NCI-H748 treated with DMSO at 0.1 percent for 48 hours (cell line): ENCODE measurements at places on chromosomes 3 and 15.

- DNase-seq, result peak; percentile 11
These were observed 133.3 kb downstream of the GRM7 start for GRCh38 chr3:6994081-6994668.

- no peak for DNase-seq
These were observed 32.9 kb downstream of the CMSS1 start for GRCh38 chr3:99850608-99851007.

DNA sequence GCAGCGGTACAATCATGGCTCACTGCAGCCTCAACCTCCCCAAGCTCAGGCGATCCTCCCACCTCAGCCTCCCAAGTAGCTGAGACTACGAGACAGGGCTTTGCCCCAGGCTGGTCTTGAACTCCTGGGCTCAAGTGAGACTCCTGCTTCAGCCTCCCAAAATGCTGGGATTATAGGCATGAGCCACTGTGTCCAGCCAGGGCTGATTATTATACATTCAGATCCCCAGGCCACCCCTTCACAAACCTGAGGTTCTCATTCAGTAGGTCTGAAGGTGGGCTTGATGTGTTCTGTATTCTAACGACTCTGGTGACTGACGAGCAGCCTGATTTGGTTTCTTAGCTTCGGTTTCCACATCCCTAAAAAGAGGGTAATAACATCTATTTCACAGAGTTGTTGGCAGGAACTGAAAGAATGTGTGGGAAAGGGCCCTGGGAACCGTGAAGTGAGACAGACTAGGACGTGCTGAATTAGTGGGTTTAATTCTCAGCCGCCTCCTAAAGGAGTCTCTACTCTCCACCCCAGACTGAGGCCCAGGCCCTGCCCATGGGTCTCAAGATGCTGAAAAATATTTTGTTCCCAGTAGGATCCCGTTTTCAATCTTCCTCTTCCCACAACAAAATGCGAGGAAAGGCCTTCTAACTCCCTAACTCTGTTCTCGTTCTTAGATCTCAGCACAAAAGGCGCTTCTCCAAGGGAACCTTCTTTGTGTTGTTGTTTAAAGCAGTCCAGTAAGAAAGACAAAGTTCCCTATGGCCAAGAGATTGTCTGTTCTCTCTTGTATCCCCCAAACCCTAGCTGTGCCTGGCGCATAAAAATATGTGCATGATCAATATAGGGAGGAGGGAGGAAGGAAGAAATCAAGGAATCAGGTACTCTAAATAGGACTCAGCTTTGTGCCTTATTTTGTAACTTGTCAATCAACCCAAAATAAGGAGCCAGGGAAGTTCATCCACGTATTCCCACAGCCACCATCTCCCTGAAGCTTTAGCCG lies 210.0 kb upstream of the TOPAZ1 start:
- no peak for DNase-seq

GRCh38 chr15:57160823-57161560 lies 215.3 kb upstream of the CGNL1 start:
- DNase-seq, result no peak

DNA sequence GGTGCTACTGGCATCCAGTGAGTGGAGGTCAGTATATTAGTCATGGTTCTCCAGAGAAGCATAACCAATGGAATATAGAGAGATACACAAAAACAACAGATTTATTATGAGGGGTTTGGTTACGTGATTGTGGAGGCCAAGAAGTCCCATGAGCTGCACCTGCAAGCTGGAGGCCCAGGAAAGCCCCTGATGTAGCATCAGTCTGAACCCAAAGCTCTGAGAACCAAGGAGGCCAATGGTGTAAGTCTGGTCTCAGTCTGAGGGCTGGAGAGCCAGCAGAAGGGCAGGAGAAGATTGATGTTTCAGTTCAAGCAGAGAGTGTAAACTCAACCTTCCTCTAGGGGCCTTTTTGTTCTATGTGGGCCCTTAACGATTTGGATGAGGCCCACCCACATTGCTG lies 144.1 kb downstream of the KLF13 start:
- no peak for DNase-seq

DNA sequence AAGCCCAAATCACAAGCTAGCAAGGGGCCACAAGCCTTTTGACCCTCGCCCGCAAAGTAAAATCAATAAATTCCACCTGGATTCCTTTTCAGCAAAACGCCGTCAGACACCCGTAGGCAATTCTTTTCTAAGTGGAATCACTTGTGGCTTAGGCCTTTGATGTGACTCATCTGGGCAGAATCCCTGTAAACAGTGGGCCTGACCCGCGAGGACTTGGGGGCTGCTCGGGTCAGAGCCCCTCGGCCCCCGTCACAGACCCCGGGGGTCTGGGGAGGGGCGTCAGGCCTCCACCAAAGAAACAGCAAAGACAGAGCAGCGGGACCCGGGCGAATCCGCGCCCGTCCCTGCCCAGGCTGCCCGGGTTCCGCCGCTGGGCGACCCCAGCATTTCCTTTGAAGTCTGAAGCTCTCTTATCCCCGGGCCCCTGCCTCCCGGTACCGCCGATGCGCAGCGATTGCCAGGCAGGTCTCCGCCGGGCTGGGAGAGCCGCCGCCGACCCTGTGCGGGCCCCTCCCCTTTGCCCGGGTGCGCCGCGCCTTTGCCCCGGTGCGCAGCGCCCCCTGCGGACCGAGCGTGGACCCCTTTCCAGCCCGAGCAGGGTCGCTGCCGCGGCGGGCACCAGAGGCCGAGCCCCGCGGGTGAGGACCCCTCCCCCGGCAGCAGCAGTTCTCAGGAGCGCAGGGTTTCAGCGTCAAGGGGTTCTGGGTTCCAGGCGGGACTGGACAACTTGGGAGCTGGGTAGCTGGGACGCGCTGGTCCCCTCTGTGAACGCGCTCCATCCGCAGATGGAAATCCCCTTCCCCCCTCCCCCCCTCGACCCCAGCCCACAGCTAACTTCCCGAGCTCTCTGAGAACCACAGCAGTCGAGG lies 178.3 kb downstream of the UACA start:
- no peak for DNase-seq

- DNase-seq, result no peak
These were observed 3.0 kb upstream of the GRAMD2A start for GRCh38 chr15:72200395-72201237.

GRCh38 chr3:116037954-116038911 lies 407.1 kb downstream of the LSAMP start:
- DNase-seq, result no peak

- DNase-seq, result no peak
These were observed 55.6 kb upstream of the SKOR1 start for GRCh38 chr15:67769497-67770357.

DNA sequence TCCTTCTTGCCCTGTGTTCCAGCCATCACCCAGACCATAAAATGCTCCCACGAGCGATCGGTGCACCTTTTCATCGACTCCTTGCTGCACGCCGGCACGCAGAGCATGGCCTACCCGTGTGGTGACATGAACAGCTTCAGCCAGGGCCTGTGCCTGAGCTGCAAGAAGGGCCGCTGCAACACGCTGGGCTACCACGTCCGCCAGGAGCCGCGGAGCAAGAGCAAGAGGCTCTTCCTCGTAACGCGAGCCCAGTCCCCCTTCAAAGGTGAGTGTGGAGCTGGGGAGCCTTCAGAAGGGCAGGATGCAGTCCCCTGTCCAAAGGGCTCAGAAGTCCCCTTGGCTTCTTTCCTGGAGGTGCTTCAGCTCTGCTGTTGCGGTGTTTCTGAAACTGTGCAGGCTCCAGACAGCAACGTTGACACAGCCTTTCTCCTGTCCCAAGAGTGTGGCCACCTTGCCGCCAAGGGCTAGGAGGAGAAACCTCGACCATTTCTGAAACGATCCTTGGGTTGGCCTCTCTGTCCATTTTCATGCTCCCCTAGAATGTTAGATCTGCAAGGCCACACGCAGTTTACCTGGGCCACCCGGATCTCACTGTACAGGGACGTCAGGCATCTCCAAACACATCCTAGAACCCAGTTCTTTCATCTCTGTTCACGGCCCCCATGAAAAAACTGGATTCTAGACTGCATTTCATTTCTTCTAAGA lies 116.7 kb downstream of the LIPC start:
- DNase-seq, result no peak

DNA sequence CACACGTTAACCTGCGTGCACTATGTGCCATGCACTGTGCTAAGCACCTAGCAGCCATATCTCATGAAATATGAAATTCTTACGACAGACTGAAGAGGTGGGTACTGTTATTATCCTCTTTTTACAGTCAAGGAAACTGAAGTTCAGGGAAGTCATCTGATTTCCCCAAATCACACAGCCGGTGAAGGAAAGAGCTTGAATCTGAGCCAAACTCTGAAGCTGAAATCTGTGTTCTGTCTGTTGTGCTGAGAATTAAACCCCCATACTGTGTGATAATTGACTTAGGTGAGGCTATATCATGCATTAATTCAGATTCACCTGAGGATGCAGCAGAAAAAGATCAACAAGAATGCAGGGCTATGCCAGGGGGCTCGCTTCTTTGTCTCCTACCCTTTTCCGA lies 475 bp downstream of the FAM107A start:
- DNase-seq, result no peak

DNA sequence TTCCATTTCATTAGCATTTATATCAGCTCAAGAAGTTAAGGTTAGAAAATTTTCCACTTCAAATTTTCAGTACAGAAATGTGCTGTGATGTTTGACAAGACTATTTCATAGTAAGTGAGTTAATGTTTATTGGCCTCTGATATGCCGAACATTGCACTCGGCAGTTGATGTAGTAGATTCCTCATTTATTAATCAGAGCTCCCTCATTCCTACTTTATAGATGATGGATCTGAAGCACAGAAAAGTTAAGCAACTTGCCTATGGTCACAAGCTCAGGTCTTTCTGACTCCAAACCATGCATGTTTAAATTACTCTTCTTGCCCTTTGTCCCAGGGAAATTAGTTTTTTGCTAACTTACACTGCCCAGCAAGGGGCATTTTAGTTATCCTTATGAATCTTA lies 92.0 kb downstream of the ATG7 start:
- DNase-seq, result no peak

DNA sequence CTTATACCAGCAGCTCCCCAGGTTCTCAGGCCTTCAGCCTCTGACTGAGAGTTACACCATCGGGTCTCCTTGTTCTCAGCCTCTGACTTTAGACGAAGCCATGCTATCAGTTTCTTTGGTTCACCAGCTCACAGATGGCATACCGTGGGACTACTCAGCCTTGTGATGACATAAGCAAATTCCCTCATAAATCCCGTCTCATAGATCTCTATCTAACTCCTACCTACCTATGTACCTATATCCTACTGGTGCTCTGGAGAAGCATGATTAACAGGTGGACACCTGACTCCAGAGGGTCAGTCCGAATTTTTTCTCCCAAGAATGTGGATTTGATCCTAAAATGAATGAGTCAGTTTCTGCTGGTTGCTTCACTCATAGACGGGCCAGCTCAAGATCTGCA lies 59.1 kb upstream of the CDV3 start:
- no peak for DNase-seq

- DNase-seq, result no peak
These were observed 18.4 kb downstream of the FNDC3B start for GRCh38 chr3:172057624-172058327.

DNA sequence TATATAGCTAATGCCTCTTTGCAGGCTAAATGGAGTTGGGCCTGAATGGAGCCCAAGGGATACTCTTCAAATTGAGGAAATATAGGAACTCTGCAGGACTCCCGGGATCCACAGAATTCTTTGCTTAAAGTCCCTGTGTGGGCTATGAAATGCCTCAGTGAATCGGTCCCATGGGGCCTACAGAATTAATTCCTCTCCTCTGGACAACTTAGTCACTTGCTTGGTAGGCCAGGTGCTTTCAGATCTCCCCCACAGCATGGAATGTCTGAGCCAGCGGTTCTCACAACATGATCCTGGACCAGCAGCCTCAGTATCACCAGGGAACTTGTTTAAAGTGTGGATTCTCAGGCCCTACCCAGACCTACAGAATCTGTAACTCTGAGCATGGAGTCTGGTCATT lies 15.1 kb upstream of the PRICKLE2 start:
- DNase-seq, result no peak

DNA sequence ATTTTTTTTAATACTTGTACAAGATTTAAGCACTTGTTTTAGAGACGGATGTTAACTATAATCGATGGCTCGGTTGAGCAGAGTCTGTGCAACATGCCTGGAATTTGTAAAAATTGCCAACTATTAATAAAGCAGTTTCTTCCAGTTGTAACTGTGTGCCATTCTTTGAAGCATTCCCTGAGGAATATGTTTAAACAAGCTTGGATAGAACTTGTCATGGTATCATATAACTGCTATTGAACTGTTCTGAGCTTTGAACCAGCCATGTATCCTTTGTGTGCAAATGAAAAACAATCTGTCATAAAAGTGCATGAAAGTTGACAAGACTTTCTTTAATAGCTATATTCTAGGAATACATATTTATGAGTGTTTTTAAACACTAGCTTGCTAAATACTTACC lies 45.8 kb upstream of the UBE2E2 start:
- DNase-seq, result no peak

DNA sequence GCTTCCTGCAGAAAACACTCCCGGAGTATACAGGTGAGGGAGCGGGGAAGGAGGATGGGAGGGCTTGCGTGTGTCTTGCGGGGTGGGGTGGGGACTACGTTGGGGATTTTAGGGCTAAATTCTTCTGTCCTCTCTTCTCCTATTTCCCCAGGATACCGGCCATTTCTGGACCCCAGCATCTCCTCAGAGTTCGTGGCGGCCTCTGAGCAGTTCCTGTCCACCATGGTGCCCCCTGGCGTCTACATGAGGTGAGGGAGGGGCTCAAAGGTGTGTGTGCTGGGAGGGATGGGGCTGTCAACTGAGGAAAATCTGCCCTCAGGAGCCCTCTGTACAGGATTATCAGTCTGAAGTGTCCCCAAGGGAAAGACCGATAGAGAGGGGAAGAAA lies 6.6 kb downstream of the DUOX1 start:
- DNase-seq, result no peak

- no peak for DNase-seq
These were observed 7.4 kb downstream of the TBC1D23 start for GRCh38 chr3:100268156-100268555.

- no peak for DNase-seq
These were observed 263.2 kb upstream of the LMCD1 start for GRCh38 chr3:8238432-8238831.

DNA sequence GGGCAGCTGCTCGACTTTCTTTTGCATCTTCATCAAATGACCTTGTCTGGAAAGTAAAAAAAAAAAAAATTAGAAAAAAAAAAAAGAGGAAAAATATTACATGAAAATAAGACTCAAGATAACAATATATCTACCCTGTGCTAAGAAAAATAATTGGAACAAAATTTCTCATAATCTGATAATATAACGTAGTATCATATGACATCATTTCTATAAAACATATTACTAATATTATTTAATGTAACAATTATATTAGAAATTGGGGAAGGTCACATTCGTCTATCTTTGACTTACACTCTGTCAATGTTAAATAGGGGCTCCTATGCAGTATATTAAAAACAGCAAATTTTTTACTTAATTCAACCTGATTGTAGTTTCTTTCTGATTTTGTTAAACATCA lies 44.1 kb downstream of the INO80 start:
- no peak for DNase-seq

- no peak for DNase-seq
These were observed 376.9 kb downstream of the CNTN6 start for GRCh38 chr3:1469687-1470086.

DNA sequence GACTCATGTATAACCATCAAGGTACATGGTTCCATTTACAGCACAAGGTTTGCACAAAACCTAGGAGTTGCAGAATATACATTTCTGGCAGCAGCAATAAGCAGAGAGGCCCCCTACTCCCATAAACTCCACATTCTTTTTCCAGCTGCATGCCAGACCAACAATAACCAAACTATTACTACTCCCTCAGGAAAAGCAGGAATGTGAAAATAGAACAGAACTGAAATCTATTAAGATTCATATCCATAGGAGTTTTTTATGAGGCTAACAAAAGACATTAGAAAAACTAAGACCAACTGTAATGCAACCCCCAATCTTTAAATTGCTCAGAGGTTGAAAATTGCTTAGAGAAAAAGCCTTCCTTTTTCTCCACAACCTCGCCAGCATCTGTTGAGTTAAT lies 27.6 kb upstream of the TOP2B start:
- DNase-seq, result no peak
